ENCODE measurements at places on chromosomes 1 and 21. TPM values are rescaled to one million over a fixed set of nuclear protein-coding genes. Genes with fewer than 3 reads are reported as not detected.

DNAJC6 gene
- total RNA-seq: 0.67 TPM

HUNK gene
- 1.5 TPM for total RNA-seq

GNG4 gene
- total RNA-seq: 2.3 TPM

IL19 gene
- not detected for total RNA-seq

DIRAS3 gene
- total RNA-seq: not detected

TFF3 gene
- total RNA-seq: not detected

MIXL1 gene
- total RNA-seq: 0.93 TPM

TRIM67 gene
- not detected for total RNA-seq
